IMR-90 (cell line): ENCODE measurements at places on chromosomes 4 and X. TPM values are rescaled to one million over a fixed set of nuclear protein-coding genes. Genes with fewer than 3 reads are reported as not detected.

Gene RNF150
- 10.6 and 18.1 TPM in 2 replicates for total RNA-seq

GRCh38 chr4:26746802-26747213 is 113.8 kb upstream of the STIM2 start:
- no peak for DNase-seq

Gene HSFX3
- total RNA-seq = not detected in 2 replicates

DNA sequence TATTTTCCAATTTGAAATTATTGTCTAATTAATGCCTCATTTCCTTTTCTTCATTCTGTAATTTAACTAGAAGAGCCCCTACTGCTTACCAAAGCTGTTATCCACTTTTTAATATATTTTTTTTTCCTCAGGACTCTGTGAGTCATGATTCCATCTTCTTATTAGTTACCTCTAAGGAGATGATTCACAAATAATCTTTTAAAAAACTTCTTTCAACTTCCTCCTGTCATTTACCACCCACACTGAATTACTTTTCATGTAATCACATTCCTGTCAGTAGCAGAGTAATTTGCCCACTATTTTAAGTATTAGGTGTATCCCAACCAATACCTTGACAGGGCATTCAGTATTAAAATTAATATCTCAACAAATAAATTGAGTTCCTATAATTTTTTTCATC is 470.9 kb upstream of the ADGRL3 start:
- DNase-seq = peak; percentile 57

GRCh38 chrX:57596516-57596915 is 4.7 kb downstream of the ZXDB start:
- DNase-seq = no peak

DNA sequence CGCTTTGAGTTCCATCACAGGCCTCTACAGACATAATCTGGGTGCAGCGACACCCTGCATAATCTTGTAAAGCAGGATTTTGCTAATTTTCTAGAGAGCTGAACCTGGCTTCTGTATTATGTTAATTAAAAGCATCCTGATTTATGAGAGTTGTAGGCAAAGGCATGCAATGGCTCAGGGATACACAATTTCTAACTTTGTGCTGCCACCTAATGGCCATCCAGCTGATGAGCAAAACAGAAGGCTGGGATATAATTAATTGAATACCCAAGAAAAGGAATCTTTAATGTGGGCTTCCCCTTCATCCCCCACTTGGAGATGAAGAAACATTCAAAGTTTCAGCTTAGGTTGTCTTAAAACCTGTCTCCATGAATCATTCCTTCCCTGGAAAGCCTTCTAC is 78.1 kb downstream of the BMP15 start:
- peak; percentile 33 for DNase-seq

DNA sequence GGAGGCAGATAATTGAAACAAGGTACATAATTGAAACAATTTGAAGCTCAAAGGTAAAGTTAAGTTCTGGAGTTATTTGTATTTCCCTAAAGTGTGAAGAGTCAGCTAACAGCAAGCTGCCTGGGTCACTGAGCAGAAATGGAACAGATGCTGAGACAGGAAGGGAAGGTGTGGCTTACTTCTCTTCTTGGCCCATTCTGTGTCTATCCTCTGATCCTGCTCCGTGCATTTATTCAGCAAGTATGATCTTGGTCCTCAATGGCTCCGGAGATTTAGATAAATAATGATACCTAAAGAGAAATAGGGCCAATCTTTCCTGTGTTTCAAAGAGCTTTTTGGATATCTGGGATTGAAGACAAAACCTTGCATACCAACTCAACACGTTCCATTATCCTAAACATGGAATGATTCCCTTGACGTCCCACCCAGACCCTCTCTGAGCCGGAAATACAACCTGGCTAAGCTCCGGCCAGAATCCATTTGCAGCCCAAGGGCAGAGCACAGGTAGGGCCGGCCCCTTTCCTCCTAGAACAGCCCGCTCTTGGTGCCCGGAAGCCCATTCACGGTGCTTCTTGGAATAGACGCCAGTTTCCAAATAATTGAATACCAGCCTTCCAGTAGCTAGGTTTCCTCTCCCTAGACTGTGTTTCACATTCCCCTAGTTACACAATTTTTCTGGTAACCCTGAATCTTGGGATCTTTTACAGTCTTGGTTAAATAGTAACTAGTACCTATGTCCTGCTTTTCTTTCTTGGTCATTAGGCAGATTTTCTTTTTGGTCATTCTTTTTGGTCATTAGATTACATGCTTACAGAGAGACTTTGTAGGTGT is 211.0 kb downstream of the NWD2 start:
- DNase-seq = no peak

GRCh38 chr4:89316931-89317366 is 9.3 kb upstream of the GPRIN3 start:
- peak; percentile 16 for DNase-seq

GRCh38 chr4:186494496-186494895 is 60.9 kb downstream of the MTNR1A start:
- DNase-seq = no peak

Gene GPR82
- not detected in 2 replicates for total RNA-seq

Gene ITIH6
- not detected in 2 replicates for total RNA-seq

Gene NPY2R
- not detected in 2 replicates for total RNA-seq
